ENCODE measurements at places on chromosomes 11 and 22. TPM values are rescaled to one million over a fixed set of nuclear protein-coding genes. Genes with fewer than 3 reads are reported as not detected.

CYTH4 gene
- total RNA-seq = 20.5 TPM

MS4A6A gene
- 24.4 TPM for total RNA-seq

BTBD18 gene
- not detected for total RNA-seq

DDX10 gene
- 20.5 TPM for total RNA-seq

KDM4E gene
- total RNA-seq = not detected

FGF3 gene
- total RNA-seq = not detected

POLD3 gene
- 15.0 TPM for total RNA-seq

SAA1 gene
- 2.4 TPM for total RNA-seq

C11orf91 gene
- total RNA-seq = not detected

TLCD5 gene
- 9.4 TPM for total RNA-seq

KIRREL3 gene
- 0.92 TPM for total RNA-seq

C11orf97 gene
- total RNA-seq = not detected

PNPLA5 gene
- total RNA-seq = not detected

OR8D4 gene
- total RNA-seq = 0.21 TPM

TRIM44 gene
- 15.5 TPM for total RNA-seq

C11orf21 gene
- 0.10 TPM for total RNA-seq

INS gene
- total RNA-seq = not detected

SLC43A3 gene
- total RNA-seq = 49.4 TPM

TIGD3 gene
- not detected for total RNA-seq

MYBPC3 gene
- not detected for total RNA-seq

OR52I1 gene
- total RNA-seq = not detected

GPHA2 gene
- total RNA-seq = not detected

OR5B21 gene
- not detected for total RNA-seq

LSP1 gene
- 84.2 TPM for total RNA-seq

IGSF9B gene
- total RNA-seq = 11.1 TPM

HBB gene
- 162 TPM for total RNA-seq

OR2AG2 gene
- total RNA-seq = not detected

ASCL3 gene
- not detected for total RNA-seq

AGBL2 gene
- 5.1 TPM for total RNA-seq

SGSM1 gene
- total RNA-seq = 1.2 TPM

CATSPERZ gene
- total RNA-seq = not detected

SYT12 gene
- total RNA-seq = 0.41 TPM

PGA4 gene
- total RNA-seq = 0.82 TPM

MPEG1 gene
- 7.5 TPM for total RNA-seq

P2RY6 gene
- 1.0 TPM for total RNA-seq

OR5P2 gene
- not detected for total RNA-seq

TRIM49C gene
- total RNA-seq = not detected

NOX4 gene
- total RNA-seq = 2.7 TPM

CNIH2 gene
- total RNA-seq = 1.7 TPM

GAL3ST1 gene
- 5.3 TPM for total RNA-seq
